T-helper 2 cell (primary cell): ENCODE measurements at places on chromosomes 6 and 20.

DNA sequence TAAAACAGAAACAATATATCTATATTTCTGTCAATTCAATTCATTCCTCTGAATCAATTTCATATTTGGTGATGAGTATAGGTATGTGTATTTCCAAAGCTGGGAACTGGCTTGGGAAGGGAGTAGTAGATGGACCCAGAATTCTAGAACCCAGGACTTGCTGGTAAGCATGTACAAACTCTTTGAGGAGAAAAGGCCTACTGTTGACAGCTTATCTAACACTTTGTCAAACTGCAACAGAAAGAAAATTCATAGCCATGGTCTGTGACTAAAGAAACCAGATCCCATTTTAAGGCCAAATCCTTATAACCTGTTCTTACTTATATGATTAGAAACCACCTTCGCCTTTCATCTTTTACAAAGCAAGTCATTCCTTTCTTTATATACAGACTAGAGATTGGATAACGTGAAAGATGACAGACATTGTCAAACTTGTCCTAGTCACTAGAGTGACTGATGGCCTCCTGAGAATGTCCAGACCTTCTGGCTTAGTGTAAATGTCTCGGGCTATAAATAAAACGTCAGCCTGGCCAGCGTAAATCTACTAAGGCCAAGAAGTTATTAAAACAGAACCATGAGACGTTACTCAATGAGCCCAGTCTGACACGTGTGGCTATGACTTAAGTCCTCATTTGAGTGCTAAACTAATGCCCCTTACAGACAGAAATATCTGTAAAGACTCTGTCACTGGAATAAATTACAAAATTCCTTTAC, 152.3 kb downstream of the ALDH8A1 start:
- DNase-seq, result no peak

GRCh38 chr20:57089699-57090144, 176.7 kb downstream of the BMP7 start:
- DNase-seq, result no peak

- DNase-seq, result no peak
Measured at GRCh38 chr6:87660226-87660911, 41.7 kb downstream of the AKIRIN2 start.

GRCh38 chr20:17430125-17430950, 100.8 kb downstream of the BFSP1 start:
- DNase-seq, result no peak

- DNase-seq, result no peak
Measured at GRCh38 chr20:11780765-11781369, 136.8 kb upstream of the BTBD3 start.

GRCh38 chr20:46661659-46662058, 10.4 kb upstream of the SLC13A3 start:
- DNase-seq, result no peak

DNA sequence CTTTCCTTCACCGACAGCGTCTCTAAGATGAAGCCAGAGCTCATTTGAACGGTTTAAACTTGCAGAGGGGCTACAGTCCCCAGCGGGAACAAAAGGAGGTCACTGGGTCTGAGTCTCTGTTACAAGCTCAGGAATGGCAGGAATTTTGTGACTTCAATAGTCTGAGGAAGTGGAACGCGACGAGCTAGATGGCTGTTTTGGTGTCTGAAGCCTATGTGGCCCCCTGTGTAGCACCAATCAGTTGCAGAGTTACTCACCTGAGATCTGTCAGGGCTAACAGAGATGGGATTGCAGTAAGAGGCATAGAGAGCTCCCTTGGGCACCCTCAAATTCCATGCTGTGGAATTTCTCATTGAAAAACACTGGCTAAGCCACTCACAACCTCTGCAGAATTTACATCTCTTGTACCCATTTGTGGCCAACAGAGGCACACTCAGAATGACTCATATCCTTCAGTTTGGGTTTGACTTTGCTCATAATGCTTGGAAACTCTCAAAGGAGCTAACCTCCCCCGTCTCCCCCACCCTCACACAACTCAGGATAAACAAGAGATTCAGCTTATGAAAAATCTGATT, 7.1 kb upstream of the TCP11 start:
- no peak for DNase-seq
